ENCODE measurements at places on chromosomes 2 and 18.

GRCh38 chr2:40483549-40484243, 31.8 kb upstream of the SLC8A1 start:
- DNase-seq = no peak

- peak; percentile 24 for DNase-seq
Observed at GRCh38 chr2:220756653-220757052, 815.5 kb downstream of the EPHA4 start.

- no peak for DNase-seq
Observed at GRCh38 chr18:10072671-10073175, 158.9 kb downstream of the VAPA start.

- no peak for DNase-seq
Observed at GRCh38 chr2:102690012-102690411, 70.7 kb downstream of the SLC9A2 start.

- peak; percentile 21 for DNase-seq
Observed at GRCh38 chr2:230968921-230969658, 26.8 kb upstream of the SPATA3 start.

DNA sequence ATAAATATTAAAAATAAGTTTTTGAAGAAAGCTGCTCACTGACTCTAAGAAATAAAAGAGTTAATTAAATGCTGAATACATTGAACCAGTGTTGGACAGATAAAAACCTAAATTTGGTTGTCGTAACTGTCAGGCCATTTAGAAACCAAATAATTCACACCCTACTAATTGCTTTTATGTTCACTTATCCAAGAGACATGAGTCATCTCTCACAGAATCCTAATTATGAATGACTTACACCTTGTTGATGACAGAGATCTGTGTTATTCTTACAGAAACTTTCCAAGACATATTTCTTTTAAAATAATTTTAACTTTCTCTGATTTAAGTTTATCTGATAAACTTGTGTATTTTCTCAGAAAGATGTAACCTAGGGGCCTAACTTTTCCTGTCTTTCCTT, 250.7 kb downstream of the IKZF2 start:
- DNase-seq = no peak

DNA sequence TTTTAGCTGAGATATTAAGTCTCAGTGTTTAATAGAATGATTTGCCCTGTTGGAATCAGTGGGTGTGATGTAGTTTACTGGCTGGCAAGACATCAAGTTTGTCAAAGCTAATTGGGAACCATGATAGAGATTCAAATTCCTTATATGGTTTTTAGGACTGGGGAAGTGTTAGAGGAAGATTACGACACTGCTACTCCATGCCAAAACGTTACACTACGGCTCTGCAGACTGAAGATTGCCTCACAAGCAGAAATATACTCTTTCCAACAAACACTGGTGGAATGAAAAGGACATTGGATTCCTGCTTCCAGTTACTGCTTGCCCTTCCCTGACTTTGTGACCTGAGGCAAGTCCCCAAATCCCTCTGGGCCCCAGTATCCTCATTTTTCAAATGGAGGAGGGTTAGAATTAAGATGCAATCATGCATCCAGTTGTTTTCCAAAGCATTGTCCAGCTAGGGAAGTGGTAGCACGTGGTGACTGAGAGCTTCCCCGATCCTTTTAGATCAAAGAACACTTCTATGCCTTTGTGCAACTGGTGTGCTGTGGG, 147.6 kb downstream of the CDC42EP3 start:
- no peak for DNase-seq

- no peak for DNase-seq
Observed at GRCh38 chr2:28488858-28489575, 6.8 kb upstream of the PLB1 start.

DNA sequence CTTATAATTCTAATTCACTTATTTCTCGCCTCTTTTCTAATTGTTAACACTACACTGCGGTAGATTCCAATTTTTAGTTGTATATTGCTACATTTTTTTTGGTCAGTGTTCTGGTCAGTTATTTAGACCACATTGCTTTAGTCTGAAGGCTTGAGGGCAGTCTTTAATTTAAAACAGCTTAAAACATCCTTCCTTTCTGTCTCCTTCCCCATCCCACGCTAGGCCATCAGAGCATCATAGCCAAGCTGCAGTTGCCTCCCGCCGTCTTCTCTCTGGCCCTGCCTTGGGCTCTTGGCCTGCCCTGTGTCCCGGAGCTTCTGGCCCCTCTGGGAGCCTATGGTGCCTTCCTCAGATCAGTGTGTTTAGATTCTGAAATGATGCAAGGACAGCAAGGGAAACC, 52.6 kb upstream of the GLI2 start:
- DNase-seq = no peak

GRCh38 chr18:31634331-31634713, 42.6 kb downstream of the TTR start:
- DNase-seq = no peak

GRCh38 chr18:10304853-10305252, 149.6 kb upstream of the APCDD1 start:
- DNase-seq = no peak

- DNase-seq = no peak
Observed at GRCh38 chr2:62136956-62137830, 58.7 kb upstream of the B3GNT2 start.

GRCh38 chr2:226715347-226715990, 84.2 kb downstream of the IRS1 start:
- no peak for DNase-seq

DNA sequence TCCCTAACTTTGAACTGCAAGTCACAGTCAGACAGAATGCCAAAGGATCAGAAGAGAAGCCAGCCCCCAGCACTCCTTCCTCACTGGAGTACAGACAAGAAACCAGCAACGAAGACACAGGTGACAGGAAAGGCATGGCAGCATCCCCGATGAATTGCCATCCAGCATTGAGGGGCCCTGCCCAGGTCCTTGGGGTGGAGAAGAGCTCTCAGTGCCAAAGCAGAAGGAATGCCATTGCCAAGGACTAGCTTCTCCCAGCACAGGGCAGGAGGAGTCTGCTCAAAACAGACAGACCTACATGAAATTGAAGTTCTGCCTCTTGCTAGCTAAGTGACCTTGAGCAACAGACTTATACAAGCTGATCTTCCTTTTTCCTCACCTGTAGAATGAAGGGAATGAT, 220.1 kb downstream of the L3MBTL4 start:
- DNase-seq = no peak

- no peak for DNase-seq
Observed at GRCh38 chr18:38042211-38042890, 476.8 kb upstream of the CELF4 start.

DNA sequence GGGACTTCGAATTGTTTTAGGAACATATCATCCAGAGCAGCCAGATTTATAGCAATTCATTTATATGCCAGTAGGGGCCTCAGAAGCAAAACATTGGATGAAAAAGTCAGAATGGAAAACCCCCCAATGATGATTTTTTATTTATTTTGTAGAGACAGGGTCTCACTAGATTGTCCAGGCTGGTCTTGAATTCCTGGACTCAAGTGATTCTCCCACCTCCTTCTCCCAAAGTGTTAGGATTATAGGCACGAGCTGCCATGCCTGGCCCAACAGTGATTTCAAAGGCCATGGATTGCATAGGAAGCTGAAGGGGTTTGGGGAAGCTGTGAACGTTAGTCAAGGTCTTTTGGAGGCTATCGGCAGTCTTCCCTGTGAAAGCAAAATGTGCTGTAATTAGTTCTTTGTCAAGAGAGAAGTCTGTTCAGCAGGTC, 21.9 kb upstream of the MCFD2 start:
- DNase-seq = no peak

- DNase-seq = no peak
Observed at GRCh38 chr18:8813611-8814010, 108.3 kb downstream of the MTCL1 start.

- DNase-seq = no peak
Observed at GRCh38 chr2:142918624-142919023, 41.2 kb downstream of the KYNU start.

- no peak for DNase-seq
Observed at GRCh38 chr2:102120701-102121159, 21.8 kb upstream of the IL1R1 start.

DNA sequence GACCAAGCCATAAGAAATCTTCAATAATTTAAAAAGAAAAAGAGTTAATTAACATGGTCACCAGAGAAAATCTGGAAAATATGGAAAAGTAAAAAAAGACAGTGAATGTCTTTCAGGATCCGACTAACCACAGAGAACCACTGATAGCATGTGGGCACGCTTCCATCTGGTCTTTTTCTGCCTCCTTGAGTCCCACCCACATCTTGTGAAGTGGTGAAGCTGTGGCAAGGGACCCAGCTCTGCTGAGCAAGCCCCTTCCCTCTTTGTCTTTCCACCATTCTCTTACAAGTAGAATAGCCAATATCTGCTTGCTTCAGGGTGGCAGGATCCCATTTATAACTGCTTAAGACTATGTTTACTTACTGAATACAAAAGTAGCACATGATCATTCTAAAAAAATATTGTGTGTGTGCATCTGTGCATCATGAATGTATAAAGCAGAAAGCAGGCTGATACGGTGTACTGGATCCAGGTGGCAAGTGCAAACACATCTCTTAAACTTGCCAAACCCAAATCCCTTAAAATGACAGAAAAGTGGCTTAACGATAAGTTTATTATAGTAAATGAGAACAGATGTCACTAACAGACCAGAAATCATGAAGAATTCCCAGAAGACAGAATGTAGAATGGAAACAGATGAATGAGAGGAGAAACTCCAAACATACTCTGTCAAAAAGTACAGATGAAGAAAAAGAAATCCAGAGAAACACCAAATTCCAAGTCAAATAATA, 52.3 kb downstream of the FOXI3 start:
- DNase-seq = no peak

DNA sequence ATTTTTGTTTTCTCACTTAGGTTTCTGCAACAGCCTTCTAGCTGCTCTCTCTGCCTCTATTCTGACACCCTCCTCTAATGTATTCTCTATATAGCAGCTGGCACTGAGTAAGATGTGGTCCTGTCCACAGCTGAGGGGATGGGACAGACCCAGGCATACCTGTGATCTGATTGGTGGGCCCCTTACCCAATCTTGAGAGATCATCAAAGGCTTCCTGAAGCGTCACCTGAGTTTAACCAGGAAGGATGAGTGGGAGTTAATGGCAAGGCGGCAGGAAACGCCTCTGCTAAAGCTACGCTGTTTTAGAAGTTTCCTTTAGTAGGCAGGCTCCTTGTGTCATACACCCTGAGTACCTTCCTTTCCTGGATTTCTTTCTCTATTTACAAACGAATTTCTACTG, 5.7 kb upstream of the TET3 start:
- peak; percentile 35 for DNase-seq

- DNase-seq = no peak
Observed at GRCh38 chr18:23738151-23738550, 48.9 kb downstream of the LAMA3 start.

DNA sequence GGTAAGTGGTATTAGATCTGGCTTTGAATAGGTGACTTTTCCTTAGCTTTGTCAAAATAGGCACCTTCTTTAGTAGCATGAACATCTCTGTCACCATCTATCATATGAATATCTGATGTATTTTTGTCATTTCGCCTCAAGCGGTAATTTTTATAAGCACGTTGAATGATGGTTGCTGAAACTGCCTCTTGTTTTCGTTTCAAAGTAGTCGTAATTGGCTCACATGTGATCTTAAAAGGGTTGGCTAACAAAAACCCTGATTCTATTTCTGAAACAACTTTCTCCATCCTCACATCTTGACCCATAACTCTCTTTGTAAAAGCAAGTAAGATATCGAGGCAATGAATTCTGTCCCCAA, 29.8 kb upstream of the SCN9A start:
- no peak for DNase-seq

GRCh38 chr2:121008975-121009374, 273.3 kb downstream of the GLI2 start:
- no peak for DNase-seq

GRCh38 chr2:157056200-157056676, 201.3 kb upstream of the GALNT5 start:
- no peak for DNase-seq

DNA sequence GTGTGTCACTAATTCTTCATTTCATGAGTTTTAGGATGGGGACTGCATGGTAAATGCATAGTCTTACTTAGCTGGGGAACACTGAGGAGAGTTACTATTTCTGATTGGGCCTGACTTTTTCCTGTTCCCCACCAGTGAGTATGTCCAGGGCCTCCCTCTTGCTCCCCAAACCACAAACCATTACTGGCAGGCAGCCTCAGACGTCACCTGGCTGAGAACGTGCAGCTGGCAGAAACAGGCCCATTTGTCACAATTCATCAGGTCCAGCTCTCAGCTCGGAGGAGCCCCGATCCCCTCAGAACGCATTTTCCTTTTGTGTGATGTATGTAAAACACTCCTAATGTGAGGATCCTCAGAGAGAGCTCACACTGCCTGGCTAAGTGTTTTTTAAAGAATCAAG, 71.7 kb upstream of the SIX3 start:
- no peak for DNase-seq

- no peak for DNase-seq
Observed at GRCh38 chr2:107412981-107413380, 413.7 kb upstream of the RGPD4 start.

DNA sequence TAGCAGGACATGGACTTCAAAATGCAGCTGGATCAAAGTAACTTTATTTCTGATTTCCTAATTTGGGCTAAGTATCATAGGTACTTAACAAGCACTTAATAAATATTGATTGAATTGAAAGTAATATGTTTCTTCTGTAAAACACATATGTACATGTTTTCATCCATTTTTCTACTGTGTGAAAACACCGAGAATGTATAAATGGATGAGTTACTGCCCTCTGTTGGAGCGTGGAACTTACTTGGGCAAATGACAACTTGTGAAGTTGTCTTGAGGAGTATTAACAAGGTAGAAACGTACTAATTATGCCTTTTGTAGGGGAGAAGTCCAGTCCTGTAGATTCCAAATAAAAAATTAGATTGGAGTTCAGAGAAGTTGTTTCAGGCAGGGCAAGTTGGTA, 87.2 kb downstream of the PHLPP1 start:
- DNase-seq = peak; percentile 16

DNA sequence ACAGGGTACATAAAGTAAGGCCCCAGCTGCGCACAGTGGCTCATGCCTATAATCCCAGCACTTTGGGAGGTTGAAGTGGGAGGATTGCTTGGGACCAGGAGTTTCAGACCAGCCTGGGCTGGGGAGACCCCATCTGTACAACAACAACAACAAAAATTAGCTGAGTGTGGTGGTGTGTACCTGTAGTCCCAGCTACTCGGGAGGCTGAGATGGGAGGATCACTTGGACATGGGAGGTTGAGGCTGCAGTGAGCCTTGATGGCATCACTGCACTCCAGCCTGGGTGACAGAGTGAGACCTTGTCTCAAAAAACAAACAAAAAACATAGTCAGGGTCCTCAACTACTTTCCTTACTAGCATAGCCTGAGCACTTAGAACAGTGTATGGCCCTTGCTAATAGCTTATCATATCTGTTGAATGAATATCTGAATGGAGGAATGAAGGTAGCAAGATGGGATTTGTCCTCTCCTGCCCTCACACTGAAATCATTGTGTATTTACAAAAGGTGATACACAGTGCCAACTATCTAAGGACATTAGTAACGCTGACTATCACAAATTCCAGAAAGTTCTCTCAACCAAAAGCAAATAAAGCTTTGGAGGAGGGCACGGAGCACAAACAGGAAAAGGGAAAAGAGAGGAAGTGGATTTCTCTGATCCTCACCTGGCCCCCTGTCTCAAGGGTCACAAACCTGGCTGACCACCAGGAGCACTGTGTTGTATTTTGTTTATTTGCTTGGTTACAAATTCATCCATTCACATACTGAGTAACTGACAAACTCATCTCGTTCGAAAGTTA, 38.1 kb downstream of the L3MBTL4 start:
- no peak for DNase-seq

All from CD4-positive, alpha-beta T cell (primary cell).